ENCODE measurements at places on chromosomes 2 and 18.

DNA sequence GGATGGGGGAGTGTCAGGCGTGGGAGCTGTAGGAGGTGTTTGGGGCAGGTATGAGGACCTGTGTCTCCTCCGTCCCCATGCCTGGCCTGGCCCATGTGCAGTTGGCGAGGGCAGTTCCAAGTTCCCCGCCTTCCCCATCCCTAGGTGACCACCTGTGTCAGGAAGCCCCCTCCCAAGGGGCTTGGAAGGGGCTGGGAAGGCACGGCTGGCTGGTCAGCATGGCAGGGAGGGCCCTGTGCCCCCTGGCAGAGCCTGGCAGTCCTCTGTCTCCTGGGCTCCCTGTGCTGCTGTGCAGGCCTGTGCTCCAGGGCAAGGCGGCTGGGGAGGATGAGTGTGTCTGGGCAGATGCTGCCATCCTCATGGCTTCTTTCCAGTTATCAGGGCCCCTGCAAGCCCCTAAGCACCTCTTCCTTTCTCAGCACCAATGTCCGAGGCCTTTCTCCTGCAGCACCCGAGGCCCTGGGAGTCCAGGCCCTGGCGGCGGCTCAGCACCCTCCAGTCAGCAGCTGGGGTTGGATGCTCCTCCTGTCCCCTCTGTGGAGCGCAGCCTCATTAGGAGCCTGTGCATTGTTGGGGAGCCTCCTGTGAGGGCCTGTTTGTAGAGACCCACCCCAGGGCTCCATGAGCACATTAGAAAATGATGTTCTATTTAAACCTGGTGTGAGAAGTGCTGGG is 101.7 kb downstream of the FAM210A start:
- DNase-seq, result no peak

- DNase-seq, result no peak
Observed at GRCh38 chr2:224101820-224102630, 62.9 kb upstream of the SERPINE2 start.

- peak; percentile 53 for DNase-seq
Observed at GRCh38 chr18:60684843-60685513, 312.4 kb upstream of the MC4R start.

GRCh38 chr2:146128216-146128615 is 1608.3 kb upstream of the ZEB2 start:
- DNase-seq, result no peak

DNA sequence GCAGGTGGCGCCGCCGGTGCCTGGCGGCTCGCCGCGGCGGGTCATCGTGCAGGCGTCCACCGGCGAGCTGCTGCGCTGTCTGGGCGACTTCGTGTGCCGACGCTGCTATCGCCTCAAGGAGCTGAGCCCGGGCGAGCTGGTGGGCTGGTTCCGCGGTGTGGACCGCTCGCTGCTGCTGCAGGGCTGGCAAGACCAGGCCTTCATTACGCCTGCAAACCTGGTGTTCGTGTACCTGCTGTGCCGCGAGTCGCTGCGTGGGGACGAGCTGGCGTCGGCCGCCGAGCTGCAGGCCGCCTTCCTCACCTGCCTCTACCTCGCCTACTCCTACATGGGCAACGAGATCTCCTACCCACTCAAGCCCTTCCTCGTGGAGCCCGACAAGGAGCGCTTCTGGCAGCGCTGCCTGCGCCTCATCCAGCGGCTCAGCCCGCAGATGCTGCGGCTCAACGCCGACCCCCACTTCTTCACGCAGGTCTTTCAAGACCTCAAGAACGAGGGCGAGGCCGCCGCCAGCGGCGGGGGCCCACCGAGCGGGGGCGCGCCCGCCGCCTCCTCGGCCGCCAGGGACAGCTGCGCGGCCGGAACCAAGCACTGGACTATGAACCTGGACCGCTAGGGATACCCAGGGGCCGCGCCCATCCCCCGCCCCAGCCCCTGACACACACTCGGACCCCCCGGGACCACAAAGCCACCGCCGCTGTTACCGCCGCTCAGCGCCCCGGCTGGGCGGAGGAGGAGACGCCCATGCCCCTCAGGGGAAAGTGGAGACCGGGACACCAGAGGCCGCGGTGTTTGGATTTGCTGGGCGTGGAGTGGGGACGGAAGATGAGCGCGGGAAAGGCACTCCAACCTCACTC is 1.1 kb downstream of the CDK5R2 start:
- DNase-seq, result no peak

- peak; percentile 14 for DNase-seq
Observed at GRCh38 chr2:74982577-74982976, 24.1 kb downstream of the POLE4 start.

- no peak for DNase-seq
Observed at GRCh38 chr2:236527159-236527630, 42.4 kb upstream of the ACKR3 start.

DNA sequence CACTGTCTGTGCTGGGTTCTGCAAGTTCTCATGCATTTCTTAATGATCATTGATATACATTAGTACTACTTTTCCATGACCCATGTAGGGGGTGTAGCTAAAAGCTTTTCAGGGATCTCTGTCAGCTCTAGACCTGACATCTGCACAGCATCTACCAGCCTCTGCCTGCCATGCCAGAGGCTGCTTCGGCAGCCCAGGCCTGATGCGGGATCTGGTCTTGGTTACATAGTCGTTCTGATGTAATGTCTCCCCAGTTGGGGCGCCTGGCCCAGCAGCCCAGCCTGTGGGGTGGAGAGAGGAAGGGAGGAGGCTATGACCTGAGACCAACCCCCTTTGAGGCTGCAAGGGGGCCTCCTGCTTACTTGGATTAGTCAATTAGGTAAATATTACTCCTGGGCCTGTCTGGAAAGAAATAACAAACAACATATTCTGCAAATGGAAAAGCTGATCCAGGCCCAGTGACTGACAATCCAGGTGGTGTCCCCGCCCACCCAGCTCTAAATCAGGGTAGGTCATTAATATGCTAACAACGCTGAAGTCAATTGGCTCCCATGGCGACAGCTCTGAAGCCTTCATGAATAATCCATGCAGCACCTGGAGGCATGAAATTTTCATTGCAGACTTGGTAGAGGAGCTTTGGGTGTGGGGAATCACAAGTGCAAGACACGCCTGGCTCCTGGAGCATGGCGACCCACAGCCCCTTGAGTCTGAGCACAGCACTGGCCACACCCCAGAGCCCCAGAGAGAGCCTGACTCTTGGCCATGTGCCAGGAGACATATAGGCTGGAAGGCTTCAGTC is 575.3 kb downstream of the CMPK2 start:
- DNase-seq, result no peak

- no peak for DNase-seq
Observed at GRCh38 chr2:220959391-220959802, 612.7 kb downstream of the EPHA4 start.

DNA sequence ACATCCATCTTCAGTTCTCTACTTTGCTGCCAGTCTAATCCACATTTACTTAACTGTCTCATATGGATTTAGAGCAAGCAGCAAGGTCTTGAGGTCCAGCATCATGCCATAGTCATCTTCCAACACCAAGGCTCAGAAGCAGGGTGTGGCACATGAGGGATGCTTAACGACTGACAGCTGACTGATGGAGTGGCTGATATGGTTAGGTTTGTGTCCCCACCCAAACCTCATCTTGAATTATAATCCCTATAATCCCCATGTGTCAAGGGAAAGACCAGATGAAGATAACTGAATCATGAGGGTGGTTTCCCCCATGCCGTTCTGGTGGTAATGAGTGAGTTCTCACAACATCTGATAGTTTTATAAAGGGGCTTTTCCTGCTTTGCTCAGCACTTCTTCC is 257.3 kb downstream of the NBAS start:
- DNase-seq, result no peak

DNA sequence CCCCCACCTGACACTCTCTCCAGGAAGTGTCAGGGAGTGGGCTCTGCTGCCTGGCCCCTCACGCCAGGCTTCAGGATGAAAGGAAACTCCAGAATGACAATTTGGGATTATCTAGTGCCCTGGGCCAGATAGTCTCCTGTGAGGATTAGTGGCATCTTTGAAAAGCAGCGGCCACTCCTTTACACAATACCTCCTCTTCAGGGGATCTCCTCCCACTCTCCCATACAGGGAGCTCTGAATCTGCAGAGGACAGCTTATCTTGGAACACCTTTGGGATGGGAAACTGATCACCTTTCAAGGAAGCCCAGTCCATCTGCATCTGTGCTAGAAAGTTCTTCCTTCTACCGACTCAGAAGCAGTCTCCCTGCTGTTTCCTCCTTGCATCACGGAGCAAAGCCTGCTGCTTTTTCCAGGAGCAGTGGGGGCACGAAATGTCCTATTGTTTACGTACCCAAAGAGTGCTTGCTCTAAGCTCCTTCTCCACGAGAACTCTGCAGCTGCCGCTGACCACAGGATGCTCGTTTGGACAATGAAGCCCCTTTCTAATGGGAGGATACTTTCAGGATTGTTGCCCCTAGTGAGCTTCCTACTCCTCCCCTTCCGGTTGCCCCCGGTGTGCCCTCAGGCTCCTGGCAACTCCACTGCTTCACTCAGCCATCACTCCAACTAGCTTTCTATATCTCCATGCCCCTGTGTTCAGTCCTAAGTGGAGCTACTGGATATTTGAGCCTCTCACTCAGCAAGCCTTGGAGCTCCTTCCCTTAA is 31.5 kb downstream of the SIX3 start:
- no peak for DNase-seq

DNA sequence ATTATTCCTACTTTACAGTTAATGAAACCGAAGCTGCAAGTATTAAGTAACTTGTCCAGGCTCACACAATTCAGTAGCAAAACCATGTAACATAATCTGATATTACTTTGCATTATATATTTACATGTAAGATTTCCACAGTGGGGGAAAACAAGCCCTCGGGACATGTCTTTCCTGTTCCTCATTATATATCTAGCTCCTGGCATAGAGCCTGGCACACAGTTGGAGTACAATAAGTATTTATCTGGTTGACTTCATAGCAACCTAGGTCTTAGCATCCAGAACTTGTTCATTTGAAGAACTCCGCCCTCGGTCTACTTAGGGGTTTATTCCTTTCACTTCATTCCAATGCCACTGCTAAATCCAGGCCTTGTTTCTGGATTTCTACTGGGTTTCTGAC is 1.6 kb upstream of the RBM45 start:
- no peak for DNase-seq

DNA sequence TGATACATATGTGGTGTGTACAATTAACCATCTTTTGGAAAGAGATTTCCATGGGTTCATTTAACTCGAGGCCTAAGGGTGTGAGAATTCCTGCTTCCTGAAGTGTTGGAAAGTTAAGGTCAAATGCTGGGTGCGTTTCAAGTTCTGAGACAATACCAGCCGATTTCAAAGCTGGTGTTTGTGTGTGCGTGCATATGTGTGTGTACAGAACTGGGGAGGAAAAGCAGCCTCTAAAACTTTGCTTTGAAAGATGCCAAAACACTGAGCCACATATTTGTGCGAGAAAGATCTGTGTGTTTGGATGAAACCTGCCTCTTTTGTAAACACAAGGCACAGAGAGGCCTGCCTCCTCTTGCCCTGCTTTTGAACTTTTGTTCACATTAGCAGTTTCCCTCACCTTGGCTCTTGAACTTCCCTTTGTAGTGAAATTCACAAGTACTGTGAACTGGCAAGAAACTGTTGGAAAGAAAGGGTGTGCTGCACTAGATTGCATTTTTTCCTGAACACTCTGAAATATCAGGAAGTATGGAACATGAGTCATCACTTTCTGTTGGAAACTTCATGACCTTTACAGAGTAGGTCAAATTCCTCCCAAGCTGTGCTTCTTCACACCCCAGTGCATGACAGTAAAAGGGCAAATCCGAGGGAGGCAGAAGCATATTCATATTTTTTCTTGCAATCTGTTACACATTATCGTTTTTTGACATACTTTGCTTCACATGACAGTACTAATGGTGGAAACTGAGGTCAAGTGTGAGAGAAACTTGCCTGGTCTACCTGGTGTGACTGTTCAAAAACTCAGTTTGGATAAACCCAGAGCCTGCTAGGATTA is 20.0 kb upstream of the CAVIN2 start:
- DNase-seq, result no peak

- no peak for DNase-seq
Observed at GRCh38 chr2:133986881-133987795, 266.7 kb upstream of the MGAT5 start.

- DNase-seq, result no peak
Observed at GRCh38 chr2:108585436-108585835, 51.2 kb downstream of the LIMS1 start.

- no peak for DNase-seq
Observed at GRCh38 chr2:27324720-27325119, 1.8 kb upstream of the MPV17 start.

DNA sequence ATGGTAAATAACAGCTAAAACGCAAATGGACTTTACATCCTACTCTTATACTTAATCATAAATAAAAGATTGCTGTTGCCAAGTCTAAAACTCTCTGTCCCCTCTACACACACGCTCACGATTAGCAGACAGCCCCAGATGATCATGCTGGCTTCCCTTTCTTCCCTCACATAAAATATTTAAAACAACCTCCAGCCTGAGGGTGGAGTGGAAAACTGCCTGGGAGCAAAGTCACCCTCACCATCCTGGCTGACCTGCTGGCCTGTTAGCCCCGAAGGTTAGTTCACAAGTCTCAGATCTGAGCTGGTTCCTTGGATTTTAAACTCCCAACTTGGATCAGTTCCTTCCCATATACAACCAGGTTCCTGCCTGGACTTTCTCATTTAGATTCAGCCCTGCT is 288.2 kb downstream of the NBAS start:
- no peak for DNase-seq

- DNase-seq, result peak; percentile 84
Observed at GRCh38 chr18:12934454-12935071, 13.2 kb upstream of the SEH1L start.

DNA sequence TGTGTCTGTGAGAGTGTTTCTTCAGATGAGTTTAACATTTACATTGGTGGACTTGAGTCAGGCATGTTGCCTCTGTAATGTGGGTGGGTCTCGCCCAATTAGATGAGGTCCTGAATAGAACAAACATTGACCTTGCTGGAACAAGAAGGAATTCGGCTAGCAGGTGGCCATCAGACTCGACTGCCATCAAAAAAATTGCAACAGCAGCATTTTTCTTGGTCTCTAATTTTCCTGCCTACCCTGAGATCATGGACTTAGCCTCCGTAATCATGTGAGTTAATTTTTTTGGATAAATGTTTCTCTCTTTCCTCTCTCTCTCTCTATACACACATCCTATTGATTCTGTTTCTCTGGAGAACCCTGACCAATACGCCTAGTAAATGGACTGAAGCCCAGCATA is 83.8 kb upstream of the ST6GAL2 start:
- DNase-seq, result no peak

- DNase-seq, result no peak
Observed at GRCh38 chr18:5941890-5942289, 46.6 kb upstream of the TMEM200C start.

- DNase-seq, result no peak
Observed at GRCh38 chr2:66318009-66318561, 116.8 kb upstream of the MEIS1 start.

DNA sequence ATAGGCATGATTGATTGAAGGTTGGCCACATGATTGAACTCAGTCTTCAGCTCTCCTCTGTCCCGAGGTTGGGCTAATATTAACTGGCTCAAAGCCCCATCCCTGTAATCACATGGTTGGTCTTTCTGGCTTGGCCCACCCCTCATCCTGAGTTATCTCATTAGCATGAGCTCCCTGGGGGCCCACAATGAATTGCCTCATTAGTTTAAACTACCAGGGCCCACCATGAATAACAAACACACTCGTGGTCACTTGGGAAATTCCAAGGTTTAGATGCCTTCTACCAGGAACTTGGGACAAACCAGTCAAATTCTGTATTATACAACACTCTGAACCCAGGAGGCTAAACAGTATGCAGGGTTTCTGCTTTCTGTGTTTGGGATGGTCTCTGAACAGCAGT is 121.7 kb upstream of the B3GNT2 start:
- DNase-seq, result no peak

All from NAMALWA (cell line).